Hypothalamus (tissue), 51 donors: ENCODE measurements at places on chromosomes 2 and 18.
A peak's percentile ranks its signal among the peaks of the same experiment; 100 is the strongest.

- DNase-seq = no peak
Measured at GRCh38 chr2:143717053-143717452, 587.8 kb downstream of the ARHGAP15 start.

DNA sequence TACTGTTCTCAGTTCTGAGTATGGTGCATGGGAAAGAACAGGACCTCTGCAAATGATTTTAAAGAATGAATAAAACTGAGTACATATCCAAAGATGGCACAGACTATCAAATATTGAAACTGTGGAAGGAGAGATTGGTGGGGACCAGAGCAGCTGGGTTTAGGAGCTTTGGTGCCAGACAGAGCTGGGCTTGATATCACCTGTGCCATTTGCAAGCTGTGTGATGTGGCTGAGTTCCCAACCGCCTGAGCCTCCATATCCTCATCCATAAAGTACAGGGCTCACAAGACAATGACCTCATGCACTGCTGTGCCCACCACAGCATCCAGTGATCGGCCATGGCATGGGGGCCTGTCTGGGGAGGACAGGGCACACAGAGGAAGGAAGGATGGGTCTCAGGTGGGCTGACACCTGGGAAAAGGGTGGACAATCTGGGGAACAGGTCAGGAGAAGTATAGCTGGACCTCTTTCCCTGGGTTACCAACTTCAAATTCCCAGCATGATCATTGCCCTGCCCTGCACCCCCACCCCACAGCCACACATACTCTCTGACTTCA lies 83.9 kb upstream of the RAB6C start:
- no peak for DNase-seq

DNA sequence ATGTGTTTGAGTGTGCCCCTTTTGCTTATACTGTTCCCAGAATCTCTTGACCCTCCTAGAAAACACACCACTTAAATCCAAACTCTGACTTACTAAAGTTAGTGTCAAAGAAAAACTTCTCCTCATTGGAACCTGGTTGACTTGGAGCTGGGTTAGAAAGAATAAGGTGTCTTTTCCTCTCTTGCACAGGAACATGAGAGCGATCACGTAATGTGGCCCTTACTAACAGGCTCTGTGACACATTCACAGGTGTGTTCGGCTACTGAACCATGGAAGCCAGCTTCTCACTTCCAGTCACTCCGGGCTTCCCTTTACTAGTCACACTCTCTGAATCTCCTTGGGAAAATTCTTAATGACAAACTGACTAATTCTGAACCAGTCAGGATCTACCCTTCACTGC lies 5.4 kb upstream of the POU3F3 start:
- DNase-seq = no peak

DNA sequence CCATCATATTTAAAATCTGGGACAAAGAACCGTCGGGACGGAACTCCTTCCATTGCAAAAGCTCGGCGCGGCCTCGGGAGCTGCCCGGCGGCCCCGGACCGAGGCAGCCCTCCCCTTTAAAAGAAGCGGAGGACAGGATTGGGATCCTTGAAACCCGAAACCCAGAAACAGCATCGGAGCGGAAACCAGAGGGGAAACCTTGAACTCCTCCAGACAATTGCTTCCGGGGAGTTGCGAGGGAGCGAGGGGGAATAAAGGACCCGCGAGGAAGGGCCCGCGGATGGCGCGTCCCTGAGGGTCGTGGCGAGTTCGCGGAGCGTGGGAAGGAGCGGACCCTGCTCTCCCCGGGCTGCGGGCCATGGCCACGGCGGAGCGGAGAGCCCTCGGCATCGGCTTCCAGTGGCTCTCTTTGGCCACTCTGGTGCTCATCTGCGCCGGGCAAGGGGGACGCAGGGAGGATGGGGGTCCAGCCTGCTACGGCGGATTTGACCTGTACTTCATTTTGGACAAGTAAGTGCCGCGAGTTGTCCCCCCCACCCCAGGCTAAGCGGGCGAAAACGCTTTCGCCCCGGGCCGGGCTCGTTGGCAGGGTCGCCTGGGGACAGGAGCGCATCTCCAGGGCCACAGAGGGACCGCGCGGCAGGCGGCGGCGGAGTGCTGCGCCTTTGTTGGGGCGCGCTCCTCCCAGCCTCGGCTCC lies at the start of gene ANTXR1:
TSS of gene ANTXR1 (plus strand) at position 38 of the 698 bp plus-strand sequence. CDS start at position 359, 321 bp downstream.
- DNase-seq = peak; percentile 52

DNA sequence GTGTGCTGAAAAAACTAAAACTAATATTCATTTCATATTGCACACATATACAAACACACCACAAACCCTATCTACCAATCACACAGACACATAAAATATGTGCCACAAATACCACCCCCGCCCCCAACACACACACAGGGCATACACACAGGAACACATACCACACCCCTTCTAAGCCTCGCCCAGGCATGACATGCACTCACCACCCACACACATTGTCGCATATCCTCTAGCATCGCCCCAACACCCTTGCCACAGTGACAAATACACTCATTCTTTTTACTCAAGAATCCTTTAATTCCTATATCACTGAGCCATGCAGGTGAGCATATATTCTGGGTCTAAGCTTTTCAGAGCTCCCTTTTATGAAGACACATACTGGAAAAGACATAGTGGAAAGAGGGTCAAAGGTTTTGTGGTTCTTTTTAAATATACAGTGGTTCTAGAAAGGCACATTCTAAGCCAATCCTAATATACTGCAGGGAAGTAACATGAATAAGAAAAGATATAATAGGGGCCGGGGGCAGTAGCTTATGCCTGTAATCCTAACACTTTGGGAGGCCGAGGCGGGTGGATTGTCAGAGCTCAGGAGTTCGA lies 24.5 kb upstream of the LCLAT1 start:
- peak; percentile 31 for DNase-seq
